ENCODE measurements at places on chromosomes 2 and 18.

- no peak for DNase-seq
Measured at GRCh38 chr2:211070547-211070946, 514.1 kb downstream of the CPS1 start.

DNA sequence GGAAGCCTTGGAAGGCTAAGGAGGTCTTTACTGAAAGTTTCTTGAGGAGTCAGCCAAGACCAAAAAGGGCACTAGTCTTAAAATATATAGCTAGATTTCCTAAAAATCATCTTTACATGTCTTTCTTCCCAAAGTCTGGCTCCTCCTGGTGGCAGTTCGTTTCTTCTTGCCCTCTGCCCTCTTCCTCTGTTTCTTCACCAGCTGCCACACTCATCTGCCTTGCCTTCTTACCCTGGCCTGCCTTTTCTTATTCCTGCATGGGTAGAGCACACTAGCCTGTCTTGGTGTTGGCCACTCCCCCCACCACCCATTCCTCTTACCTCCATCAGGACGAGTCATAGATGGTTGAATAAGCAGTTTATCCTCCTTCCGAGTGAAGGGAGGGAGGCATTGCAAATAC is 129.8 kb downstream of the RAPGEF4 start:
- no peak for DNase-seq

- no peak for DNase-seq
Measured at GRCh38 chr2:33021542-33022227, 74.9 kb downstream of the LTBP1 start.

- DNase-seq, result no peak
Measured at GRCh38 chr2:70680735-70681134, 87.3 kb downstream of the ADD2 start.
